ENCODE measurements at places on chromosomes 13 and 19.

DNA sequence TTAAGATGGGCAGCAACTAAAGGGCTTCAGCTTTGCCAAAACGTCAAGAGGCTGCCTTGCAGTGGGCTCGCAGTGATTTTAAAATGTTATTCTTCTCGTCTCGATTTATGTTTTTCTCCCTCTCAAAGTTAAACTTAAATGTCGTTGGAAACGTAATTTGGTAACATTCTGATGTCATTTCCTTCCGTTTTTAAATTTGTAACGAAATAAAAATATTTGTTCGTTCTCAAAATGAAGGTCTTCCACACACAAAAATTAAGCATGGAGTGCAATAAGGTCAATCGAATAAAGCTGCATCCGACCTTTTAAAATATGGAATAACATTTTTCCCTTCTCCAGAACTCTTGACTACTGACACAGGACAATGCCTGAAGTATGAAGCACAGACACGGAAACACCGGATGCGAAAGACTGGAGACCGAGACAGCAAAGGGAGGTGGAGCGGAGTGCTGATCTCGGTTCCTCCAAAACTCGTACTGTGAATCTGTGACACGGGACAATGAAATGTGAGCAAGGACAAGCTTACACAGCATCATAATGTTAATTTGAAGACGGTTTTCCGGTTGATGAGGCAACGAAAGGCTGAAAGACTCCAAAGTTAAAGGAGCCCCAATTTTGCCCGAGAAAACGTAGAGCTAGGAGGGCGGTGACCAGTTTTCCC is 850 bp downstream of the MTMR6 start:
- DNase-seq, result peak; percentile 24

DNA sequence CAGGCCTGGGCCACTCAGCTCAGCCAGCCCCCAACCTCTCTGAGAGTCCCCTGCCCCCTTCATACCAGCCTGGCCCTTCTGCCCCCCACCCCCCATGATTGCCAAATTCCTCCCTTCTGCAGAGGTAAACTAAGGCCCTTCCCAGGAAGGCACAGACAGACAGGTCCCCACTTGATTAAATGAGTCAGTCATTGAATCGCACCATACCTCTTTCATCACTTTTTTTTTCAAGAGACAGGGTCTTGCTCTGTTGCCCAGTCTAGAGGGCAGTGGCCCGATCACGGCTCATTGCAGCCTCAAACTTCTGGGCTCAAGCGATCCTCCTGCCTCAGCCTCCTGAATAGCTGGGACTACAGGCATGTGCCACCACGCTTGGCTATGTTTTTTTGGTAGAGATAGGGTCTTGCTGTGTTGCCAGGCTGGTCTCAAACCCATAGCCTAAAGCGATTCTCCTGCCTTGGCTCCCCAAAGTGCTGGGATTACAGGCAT is 6.0 kb downstream of the PODNL1 start:
- DNase-seq, result no peak

DNA sequence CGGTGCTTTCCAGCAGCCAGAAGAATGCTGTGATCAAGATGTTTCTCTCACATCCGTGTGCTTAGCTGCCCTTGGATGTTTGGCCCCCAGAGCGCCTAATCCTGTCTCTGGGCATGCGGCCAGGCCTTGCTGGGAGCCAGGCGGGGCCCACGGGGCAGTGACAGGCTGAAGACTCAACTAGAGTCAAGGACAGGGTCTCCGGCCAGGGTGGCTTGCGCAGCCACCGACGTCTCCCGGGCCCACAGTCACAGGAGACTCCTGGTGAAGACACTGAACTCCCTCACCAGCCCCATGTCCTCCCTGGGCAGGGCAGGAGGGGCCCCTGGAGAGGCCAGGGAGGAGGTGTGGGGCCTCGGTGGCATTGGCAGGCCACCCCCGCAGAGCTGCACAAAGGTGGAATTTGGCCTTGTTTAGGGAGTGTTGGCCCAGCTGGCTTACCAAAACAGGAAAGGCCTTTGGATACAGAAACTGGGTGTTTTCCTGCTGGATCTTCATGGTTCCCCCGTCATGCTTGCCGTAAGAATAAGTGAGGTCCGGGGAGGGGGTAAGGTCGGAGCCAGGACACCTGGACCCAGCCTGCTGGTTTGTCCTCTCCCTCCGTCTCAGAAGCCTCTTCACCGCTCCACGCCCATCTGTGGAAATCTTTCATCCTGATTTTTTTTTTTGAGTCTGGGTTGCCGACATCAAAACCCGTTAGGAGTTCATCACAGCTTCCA is 10.0 kb upstream of the NDUFS7 start:
- no peak for DNase-seq

DNA sequence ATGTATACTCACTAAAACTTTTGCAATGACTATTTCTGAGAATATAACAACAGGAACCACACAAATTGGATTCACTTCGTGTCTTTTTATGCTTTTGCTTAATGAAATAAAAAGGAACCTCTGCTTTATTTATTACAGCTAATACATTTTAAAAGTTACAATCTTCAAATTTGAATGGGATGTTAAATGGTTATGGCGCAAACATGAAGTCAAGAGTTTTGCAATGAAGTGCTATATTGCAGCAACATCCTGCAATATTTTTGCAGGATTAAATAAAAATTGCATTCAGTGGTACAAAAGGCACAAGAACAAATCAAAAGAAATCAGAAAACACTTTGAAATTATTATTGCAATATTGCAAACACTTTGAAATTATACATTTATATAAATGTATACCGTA is 1519.0 kb upstream of the MIR17HG start:
- DNase-seq, result no peak

GRCh38 chr19:3178377-3178972 is at the start of gene S1PR4:
TSS of gene S1PR4 (plus strand) at chr19:3178769. CDS start at chr19:3178793, 24 bp downstream.
- DNase-seq, result no peak

- no peak for DNase-seq
Observed at GRCh38 chr13:39888865-39889810, 233.7 kb downstream of the COG6 start.

GRCh38 chr13:46577696-46578589 is 25.0 kb downstream of the LRCH1 start:
- DNase-seq, result no peak

- DNase-seq, result no peak
Observed at GRCh38 chr13:109955598-109955997, 169.2 kb upstream of the IRS2 start.

DNA sequence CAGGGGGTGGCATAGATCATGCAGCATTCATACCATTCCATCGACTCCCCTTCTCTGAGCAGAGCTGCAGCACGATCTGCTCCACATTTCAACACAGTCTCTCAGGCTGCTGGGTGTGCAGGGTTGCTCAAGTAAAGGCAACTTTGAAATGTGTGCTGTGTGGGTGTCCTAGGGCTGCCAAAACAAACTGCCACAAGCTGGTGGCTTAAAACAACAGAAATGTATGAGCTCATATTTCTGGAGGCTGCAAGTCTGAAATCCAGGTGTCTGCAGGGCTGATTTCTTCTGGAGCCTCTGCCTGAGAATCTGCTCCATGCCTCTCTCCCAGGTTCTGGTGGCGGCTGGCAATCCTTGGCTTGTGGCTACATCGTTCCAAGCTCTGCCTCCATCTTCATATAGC is 63.7 kb upstream of the WDFY2 start:
- peak; percentile 60 for DNase-seq

- DNase-seq, result no peak
Observed at GRCh38 chr13:23349161-23349897, 84.2 kb downstream of the SACS start.

DNA sequence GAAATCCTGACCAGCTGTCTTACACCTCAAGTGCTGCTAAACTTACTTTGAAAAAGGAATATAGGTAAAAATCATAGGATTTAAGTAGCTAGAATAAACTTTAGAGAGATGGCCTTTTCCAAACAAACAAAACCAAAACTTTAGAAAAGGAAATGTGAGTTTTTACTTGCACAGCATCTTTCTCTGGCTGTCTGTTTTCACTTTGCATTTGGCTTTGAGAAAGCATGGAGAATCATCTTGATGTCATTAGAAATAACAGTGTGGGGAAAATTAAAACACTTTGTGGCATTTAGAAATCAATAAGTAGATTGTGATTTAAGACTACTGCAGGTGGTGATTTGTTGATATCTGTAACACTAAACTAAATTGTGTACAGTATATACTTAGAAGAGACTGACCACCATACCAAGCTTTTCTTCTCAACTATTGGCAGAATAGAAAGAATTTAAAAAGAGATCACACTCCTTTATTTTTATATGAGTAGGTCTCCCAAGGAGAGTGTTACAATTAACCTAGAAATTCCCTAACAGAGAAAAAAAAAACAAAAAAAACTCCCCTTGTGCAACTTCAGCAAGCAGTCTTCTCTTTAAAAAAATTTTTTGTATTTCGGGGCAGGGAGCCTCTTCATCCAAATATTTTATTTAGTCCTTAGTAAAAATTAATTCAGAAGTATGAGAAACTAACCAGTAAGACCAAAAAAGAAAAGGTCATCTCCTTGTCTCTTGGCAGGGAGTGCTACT is 6.1 kb downstream of the WDFY2 start:
- no peak for DNase-seq

GRCh38 chr19:4069331-4069959 is 2.7 kb upstream of the ZBTB7A start:
- no peak for DNase-seq

GRCh38 chr19:44960906-44961728 is 5.9 kb downstream of the CLPTM1 start:
- no peak for DNase-seq

GRCh38 chr13:111860231-111860552 is 206.8 kb upstream of the SOX1 start:
- DNase-seq, result no peak

DNA sequence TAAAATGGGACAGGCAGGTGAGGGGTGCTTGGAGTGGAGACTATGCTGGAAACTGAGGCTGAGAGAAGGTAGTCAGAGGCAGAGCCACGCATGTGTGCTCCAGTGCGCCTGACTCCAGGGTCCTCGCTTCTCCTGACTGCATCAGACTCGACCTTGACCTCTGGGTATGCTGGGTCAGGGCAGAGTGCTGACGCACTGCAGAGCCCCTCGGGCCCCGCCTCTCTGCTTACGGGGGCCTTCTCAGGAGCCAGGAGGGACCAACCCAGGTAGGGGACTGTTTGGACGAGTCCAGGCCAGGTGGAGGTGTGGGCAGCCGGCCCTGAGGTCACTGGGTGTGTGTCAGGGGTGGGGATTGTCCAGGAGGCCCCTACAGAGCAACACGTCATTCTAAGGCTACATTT is 22.9 kb upstream of the SLC7A10 start:
- DNase-seq, result no peak

DNA sequence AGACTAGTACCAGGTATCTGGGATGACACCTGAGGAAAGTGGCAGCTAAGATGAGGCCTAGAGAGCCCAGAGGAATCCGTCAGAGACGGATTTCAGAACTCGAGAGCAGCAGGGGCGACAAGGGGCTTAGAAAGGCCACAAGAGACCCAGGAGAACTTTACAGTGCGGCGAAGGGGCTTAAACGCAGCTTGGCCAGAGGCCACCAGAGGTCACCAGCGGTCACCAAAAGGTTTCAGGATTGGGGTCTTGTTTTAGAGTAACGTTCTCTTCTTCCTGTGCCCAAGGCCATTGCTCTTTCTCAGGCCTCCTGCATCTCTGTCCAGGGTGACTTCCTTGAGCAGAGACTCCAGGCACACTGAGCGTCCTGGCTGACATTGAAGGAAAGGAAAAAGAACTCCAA is 2.2 kb downstream of the ZSCAN22 start:
- no peak for DNase-seq

- no peak for DNase-seq
Observed at GRCh38 chr13:106505732-106506131, 29.7 kb downstream of the EFNB2 start.

GRCh38 chr13:111344471-111345191 is 24.2 kb downstream of the TEX29 start:
- peak; percentile 81 for DNase-seq

- DNase-seq, result no peak
Observed at GRCh38 chr13:33994826-33995502, 177.0 kb downstream of the RFC3 start.

GRCh38 chr19:34502582-34503411 is 21.2 kb downstream of the WTIP start:
- no peak for DNase-seq

GRCh38 chr19:7772752-7773291 is 9.8 kb downstream of the CLEC4M start:
- no peak for DNase-seq

DNA sequence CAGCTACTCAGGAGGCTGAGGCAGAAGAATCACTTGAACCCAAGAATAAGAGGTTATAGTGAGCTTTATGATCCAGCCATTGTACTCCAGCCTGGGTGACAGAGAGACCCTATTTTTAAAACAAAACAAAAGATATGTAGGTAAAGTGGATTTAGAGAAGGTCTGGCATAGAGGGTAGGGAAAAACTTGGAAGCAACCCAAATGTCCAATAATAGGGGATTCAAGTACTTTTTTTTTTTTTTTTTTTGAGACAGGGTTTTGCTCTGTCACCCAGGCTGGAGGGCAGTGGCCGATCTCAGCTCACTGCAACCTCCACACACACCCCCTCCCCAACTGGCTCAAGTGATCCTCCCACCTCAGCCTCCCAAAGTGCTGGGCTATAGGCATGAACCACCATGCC is 5.8 kb upstream of the PAK4 start:
- no peak for DNase-seq

DNA sequence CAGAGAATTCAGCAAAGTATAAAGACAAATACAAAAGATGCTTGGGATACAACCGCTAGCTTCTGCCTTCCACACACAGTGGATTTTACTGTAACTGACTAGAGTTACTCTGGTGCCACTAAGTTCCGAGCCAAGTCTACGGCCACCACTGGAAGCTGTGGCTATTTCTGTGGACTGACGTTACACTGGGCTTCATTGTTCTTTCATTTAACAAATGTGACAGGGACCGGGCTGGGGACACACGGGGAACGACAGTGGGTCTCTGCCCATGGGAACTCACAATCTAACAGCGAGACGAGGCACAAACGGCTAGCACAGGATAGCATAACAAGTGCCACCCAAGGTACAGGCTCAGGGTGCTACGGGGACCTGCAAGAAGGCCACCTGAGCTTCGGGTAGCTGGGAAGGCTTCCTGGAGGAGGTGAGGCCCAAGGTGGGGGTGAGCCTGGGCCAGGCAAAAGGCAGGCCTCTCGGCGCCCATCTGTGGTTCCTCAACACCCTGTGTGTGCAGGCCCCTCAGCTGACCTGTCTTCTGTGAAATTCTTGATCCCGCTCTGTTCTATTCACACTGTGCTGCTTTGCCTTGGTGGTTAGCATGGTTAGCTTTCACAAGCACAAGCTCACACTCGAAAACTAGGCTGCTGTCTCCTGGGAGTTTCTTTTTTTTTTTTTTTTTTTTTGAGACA is 10.3 kb upstream of the IL4I1 start:
- DNase-seq, result no peak

DNA sequence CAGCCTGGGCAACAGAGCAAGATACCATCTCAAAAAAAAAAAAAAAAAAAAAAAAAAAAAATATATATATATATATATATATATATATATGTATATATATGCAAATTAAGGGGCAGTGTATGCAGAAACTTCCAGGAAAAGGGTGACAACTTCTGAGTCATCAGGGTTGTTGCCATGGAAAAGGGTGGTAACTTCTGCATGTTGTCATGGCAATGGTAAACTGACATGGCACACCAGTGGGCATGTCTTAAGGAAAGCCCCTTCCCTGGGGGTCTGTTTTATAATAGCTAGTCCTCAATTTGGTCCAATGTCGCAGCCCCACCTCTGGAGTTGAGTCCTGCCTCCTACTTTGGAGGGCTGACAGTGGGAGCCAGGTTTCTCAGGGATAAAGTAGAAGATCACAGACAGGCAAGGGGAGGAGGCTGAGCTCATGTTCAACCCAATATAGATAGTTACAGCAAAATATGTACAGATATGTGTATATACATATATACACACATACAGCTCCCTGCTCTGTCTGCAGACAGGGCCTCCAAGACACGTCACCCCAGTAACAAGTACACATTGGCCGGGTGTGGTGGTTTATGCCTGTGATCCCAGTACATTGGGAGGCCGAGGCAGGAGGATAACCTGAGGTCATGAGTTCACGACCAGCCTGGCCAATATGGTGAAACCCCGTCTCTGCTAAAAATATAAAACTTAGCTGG is 7.2 kb upstream of the FCHO1 start:
- no peak for DNase-seq
